SK-MEL-5 (cell line): ENCODE measurements at places on chromosomes 6 and 20.
A peak's percentile ranks its signal among the peaks of the same experiment; 100 is the strongest.

- DNase-seq: peak; percentile 84
Observed at GRCh38 chr6:85669735-85670194, 27.1 kb upstream of the SYNCRIP start.

GRCh38 chr6:148885925-148886845 is 139.4 kb downstream of the UST start:
- no peak for DNase-seq

DNA sequence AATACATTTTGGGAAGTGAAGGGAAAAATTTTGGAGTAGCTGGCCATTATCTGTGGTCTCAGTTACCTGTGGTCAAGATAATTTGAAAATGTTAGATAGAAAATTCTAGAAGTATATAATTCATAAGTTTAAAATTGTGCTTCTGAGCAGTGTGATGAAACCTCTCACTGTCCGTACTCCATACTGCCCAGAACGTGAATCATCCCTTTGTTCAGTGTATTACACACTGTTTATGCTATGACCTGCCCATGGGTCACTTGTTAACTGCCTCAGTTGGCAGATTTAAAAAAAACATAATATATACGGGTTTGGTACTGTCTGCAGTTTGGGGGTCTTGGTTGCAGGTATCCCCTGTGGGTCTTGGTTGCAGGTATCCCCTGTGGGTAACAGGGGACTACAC is 4.1 kb upstream of the CALHM5 start:
- no peak for DNase-seq

- peak; percentile 57 for DNase-seq
Observed at GRCh38 chr6:129592516-129593232, 117.3 kb downstream of the ARHGAP18 start.

DNA sequence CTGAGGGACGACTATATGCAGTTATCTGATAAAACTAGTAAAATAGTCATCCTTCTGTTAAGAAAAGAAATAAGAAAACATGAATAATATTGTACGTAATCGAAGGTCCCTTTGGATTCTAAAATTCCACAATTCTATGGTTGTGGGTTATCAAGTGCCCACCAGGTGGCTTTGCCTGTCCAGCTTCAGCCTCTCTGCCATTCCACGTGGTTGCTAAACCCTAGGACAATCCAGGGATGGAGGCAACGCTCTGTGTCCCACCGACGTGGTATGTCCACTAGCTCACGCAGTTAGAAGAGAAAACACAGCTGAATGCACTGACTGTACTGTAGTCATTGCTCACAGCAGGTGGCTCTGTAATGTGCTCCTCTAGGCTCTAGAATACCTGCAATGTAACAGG is 349.3 kb downstream of the FARS2 start:
- DNase-seq: no peak

- no peak for DNase-seq
Observed at GRCh38 chr20:48120120-48120519, 334.8 kb upstream of the SULF2 start.
